Left cardiac atrium (tissue), 4 donors: ENCODE measurements at places on chromosomes 13 and 19.

DNA sequence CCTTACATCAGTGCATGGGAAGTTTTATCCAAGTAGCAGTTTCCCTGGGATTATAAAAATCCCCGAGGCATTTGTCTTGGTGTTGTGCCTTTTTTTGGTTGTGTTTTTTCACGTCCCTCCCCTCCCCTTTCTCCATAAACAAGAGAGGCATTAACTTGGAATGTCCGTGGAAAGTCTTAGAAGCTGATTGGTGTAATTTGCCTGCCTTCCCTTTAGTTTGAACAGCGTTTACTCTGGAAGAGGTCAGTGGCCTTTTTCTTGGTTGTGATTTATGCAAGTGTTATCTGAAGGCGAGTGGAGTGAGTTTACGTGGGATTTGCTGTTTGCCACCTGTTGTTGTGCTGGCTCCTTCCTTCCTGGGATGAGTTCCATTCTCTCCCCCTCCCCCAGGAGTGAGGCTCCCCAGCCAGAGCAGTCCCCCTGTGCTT is 7.2 kb downstream of the ACTN4 start:
- no peak for DNase-seq

- DNase-seq, result no peak
These were observed 49.9 kb downstream of the KCTD12 start for GRCh38 chr13:76836311-76836710.

DNA sequence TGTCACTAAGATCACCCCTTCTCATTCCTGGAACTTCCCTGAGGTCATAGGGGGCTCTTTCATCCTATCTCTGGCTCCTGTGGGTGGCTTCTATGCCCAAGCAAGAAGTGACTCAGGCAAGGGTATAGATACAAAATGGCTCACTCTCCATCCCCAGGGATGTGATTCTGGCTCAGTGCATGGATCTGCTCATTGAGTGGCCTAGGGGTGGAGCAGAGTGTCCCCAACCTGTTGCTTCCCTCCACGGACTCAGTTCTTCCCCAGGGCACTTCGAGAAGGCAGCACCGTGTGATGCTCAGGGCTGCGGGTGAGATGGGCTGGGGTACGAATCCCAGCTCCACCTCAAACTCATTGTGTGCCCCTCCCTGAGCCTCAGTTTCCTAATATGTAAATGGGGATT is 136.4 kb downstream of the PTPRS start:
- no peak for DNase-seq

DNA sequence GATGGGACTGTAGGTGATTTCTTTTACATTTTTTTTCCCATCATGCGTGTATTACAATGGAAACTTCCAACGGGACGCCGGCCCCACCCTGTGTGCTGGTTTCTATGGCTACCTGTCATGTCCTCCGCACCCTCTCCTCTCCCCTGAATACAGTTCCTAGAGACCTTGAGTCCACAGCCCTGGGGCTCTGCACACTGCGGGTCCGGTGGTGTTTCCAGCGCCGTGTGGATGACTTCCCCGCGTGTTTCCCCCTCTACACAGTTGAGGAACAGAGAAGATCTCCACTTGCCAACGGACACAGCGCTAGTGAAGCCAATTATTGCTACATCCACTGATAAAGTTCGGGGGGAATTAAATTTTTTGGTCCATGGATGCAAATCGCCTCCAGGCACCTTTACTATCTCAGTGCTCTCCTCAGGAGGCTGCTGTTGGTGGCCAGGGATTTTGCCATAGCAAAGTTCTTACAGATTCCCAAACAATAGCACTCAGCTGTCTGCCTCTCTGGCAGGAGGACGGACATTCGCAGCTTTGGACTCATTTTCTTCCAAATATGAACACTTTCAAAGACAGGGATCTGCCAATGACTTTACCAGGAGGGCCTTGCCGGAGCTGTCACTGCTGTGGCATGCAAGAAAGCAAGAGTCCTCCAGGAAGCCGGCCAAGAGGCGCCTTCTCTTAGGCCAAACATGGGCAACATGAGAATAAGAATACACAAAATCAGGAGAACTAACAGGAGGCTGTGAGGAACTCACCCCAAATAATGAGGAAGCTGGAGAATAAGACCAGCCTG is 39.3 kb upstream of the GAS6 start:
- no peak for DNase-seq
